ENCODE measurements at places on chromosomes 2 and 18. TPM values are rescaled to one million over a fixed set of nuclear protein-coding genes. Genes with fewer than 3 reads are reported as not detected.

B3GNT7 gene
- total RNA-seq, result 7.3 TPM

DNA sequence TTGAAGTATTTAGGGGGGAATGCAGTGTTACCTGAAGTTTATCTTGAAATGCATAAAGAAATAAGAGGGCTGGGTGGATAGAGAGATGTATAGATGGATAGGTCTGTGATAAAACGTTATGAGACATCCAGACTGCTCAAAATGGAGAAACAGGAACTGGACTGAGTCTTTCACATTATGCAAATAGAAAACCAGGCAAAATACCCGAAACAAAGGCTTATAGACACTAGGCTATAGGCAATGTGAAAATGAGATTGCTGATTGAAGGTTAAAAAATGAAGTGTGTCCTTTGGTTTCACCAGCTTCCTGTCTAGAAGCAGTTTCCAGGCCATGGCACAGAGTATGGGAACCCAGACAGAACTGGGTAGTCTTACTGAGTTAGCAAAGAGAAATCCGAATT lies 24.9 kb upstream of the SLC3A1 start:
- DNase-seq, result no peak

DNA sequence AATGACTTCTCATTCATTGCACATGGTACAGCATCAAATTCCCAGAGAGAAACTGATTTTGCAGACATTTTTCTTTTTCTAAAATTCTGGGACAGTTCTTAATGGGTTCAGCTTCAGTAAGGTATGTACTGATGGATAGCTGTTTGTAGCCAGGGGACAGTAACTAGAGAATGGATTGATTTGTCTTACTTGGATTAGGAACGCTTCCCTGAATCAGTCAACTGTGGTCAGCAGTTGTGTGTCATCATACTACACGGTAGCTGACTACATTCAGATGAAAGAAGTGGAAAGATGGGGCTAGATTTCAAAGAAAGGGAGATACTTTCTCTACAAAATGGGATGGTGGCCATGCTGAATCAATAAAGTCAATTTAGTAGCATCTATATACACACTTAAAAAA lies 431.4 kb downstream of the GRB14 start:
- DNase-seq, result no peak

SKA1 gene
- total RNA-seq, result 0.49 TPM

BOLA3 gene
- 86.9 TPM for total RNA-seq

- DNase-seq, result no peak
Observed at GRCh38 chr2:102803041-102803896, 41.4 kb downstream of the TMEM182 start.

DNA sequence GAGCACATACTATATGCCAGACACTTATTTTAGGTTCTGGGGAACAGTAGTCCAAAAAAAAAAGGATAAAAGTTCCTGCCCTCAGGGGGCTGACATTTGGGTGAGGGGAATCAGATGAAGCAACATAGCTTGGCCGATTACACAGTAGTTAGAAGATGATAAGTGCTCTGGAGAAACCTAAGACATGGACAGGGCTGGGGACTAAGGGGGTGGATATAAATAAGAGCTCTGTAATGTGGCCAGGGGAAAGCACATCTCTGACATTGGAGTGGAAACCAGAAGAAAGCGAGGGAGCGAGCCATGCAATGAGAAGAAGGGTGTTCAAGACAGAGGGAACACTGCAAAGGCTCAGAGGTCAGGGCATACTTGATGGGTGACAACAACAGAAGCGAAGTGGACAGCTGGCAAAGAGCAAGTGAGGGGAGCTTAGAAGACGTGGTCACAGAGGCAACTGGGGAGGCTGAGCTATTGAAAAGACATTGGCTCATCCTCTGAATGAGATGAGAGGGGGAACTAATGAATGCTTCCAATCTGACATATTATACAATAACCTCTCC lies 11.4 kb downstream of the TMEM182 start:
- no peak for DNase-seq

DNA sequence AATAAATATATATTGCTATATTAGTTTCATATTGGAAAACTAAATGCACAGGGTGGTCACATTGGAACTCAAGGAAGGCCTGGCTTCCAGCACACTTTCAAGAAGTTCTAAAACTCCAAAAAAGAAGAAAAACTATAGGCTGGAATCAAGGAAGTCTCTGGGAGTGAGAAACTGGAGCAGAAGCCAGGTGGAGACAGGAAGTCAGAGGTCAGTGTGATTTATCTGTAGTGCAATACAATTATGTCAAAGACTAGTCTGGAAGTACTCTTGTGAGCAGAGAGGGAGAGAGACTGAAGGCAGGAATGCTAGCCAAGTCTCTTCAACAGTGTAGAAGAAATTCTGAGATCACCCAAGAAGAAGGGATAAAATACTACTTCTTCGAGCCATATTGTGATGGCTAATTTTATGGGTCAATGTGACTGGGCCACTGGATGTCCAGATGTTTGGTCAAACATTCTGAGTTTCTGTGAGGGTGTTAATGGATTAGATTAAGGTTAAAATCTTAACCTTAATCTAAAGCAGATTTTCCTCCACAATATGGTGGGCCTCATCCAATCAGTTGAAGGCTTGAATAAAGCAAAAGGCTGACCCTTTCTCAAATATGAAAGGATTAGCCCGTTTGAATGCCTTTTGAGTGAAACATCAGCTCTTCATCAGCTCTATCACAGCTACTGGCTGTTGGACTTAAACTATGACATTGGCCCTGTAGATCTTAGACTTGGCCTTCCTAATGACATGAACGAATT lies 208.0 kb downstream of the TDRD15 start:
- no peak for DNase-seq

DNA sequence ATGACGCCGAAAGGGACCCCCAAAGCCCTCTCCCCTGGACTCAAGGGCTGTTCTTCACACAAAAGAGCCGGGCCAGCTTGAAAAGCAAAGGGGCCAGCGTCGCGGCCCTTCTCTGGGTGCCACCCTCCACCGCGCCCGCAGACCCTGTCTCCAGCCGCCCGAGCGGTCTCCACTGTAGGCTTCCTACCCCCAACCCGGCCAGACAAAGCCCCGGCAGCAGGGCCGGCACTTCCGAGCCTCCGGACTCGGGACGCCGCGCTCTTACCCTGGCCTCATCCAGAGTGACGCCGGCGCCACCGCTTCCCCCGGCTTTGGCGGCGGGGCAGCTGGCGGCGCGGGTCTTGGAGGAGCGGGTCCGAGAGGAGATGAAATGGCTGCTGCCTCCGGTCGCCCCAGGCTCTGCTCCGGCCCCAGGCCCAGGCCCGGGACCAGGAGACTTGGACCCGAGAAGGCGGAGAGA lies 603 bp downstream of the ATAD2B start:
- peak; percentile 80 for DNase-seq

- no peak for DNase-seq
Observed at GRCh38 chr2:167992278-167992677, 255.1 kb downstream of the STK39 start.

CD8B2 gene
- not detected for total RNA-seq

GRCh38 chr2:193590831-193591230 lies 1396.1 kb upstream of the TMEFF2 start:
- no peak for DNase-seq

AKAIN1 gene
- total RNA-seq, result not detected

GRCh38 chr2:187988348-187988747 lies 303.3 kb upstream of the GULP1 start:
- no peak for DNase-seq

RUFY4 gene
- total RNA-seq, result not detected

All from right cardiac atrium (tissue), 5 donors.